ENCODE measurements at places on chromosomes 1 and 21.
A peak's percentile ranks its signal among the peaks of the same experiment; 100 is the strongest.

- peak; percentile 84 for DNase-seq
Observed at GRCh38 chr1:32893198-32894018, 7.1 kb downstream of the HPCA start.

DNA sequence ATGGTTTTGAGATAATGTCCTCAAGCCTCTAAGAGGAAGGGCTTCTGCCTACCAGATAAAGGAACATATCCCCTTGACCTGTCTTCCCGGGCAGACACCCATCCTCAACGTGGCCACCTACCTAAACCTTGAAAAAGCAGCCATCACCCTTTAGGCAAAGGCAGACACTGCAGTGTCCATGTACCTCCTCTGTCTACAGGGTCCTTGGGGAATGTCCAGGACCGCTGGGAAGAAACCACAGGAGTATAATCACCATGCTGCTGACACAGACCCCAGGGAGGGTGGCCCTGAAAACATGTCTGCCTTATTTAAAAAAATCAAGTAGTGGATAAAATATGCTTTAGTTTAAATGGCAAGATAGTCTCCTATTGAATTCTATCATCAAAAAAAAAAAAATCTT lies 16.6 kb downstream of the BCAR3 start:
- DNase-seq, result no peak

DNA sequence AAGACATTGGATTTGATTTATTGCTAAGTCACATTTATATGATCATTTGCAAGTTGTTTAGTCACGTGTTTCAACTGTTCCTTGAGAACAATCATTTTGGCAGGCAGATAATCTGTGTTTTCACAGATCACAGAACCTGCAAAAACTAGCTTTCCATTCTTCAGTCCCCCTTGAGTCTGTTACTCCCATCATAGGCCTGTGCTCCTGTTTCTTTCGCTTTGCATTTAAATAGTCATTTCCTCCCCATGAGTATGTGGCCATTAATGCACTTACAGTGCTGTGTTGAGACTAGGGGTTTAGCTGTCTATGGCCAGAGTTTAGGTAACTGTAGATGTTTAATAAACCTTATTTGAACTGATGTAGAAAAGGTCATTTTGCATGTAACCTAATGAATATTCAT lies 214.5 kb downstream of the PATJ start:
- DNase-seq, result no peak

GRCh38 chr1:176167210-176167609 lies 39.9 kb downstream of the COP1 start:
- no peak for DNase-seq

GRCh38 chr1:231428377-231428776 lies 6.3 kb upstream of the EGLN1 start:
- no peak for DNase-seq

DNA sequence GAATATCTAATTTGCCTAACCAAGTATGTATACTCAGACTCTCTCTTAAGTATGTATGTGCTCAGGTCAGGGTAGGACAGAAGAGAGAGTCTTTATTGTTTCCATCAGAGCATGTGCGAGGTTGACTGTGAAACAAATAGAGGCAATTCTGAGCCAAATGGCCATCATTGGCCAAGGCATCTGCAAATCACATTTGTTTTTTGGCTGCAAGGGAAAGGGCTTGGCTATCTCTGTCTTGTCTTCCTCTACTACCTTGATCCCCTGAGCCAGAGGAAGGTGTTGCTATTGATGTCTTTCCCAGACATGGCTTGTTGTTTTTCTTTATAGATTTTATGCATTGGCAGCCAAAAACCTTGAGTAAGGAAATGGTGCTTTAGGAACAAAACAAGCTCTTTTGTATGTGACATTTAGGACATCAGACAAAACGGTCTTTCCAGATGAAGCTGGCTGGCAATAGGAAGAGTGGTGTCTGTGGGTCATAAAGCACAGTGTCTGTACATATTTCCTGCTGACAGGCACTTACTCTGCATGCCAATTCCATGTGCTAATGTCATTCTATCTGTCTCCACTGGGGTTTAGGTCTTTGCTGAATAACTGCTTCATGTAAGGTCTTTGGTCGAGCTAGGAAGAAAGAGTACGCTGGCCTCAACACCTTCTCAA lies 163.3 kb downstream of the BRINP2 start:
- no peak for DNase-seq

DNA sequence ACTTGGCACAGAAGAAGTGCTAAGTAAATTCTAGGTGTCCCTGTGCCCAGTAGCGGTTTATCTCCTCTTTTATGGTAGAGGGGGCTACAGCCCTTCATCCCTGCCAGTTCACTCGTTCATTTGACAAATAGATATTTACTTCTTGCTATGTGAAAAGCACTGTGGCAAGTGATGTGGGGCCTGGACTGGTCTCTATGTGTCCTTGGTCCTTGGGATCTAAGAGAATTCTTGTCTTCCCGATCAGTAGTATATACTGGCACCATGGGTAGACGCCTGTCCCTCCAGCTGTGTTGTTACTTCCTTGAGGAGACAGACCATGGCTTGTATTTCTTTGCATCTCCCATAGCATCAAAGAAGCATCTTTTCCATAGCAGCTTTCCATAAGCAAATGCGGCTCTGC lies 29.7 kb downstream of the EIF2D start:
- no peak for DNase-seq

DNA sequence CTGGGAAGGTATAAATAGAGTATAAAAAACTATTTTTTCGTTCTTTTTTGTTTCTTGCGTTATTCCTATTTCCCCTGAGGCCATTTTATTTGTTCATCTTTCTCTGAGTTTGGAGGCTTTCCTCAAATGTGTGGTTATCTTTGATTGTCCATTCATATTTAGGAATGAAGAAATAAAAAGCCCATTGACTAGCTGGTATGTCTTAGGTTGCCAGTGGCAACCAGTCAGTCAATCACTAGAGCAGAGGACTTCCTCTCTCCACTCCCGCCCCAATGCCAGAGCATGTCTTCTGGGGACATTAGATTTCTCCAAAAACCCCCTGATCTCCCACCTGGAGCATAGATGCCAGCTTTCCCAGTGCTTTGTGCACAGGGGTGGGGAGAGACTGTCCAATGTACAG lies 20.7 kb upstream of the FOXE3 start:
- no peak for DNase-seq

- DNase-seq, result no peak
Observed at GRCh38 chr1:246279402-246279801, 227.7 kb downstream of the SMYD3 start.

All from colonic mucosa (tissue), 4 donors.